ENCODE measurements at places on chromosomes 3 and 15.

GRCh38 chr15:68789091-68789490 lies 31.6 kb downstream of the ANP32A start:
- no peak for DNase-seq

- no peak for DNase-seq
Observed at GRCh38 chr15:74869726-74870407, 3.3 kb downstream of the SCAMP2 start.

GRCh38 chr15:79923079-79923514 lies 26.3 kb upstream of the MTHFS start:
- DNase-seq: peak; percentile 20

DNA sequence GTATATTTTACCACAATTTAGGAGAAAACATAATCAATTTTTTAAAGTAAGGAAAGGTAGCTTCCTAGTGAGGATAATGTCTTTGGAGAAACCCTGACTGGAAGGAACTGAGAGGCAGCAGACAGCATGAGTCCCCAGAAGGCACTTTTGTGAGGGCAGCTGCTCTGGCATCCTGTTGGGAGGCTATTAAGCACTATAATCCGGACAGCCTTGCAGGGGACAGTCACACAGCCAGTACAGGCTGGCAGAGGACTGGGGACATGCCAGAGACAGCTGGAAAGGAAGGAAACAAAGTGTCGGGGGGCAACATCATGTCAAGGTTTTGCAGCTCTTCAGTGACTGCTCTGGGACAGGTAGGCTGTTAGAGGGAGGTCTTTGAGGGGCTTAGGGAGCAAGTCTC lies 15.7 kb downstream of the ACAN start:
- DNase-seq: no peak

DNA sequence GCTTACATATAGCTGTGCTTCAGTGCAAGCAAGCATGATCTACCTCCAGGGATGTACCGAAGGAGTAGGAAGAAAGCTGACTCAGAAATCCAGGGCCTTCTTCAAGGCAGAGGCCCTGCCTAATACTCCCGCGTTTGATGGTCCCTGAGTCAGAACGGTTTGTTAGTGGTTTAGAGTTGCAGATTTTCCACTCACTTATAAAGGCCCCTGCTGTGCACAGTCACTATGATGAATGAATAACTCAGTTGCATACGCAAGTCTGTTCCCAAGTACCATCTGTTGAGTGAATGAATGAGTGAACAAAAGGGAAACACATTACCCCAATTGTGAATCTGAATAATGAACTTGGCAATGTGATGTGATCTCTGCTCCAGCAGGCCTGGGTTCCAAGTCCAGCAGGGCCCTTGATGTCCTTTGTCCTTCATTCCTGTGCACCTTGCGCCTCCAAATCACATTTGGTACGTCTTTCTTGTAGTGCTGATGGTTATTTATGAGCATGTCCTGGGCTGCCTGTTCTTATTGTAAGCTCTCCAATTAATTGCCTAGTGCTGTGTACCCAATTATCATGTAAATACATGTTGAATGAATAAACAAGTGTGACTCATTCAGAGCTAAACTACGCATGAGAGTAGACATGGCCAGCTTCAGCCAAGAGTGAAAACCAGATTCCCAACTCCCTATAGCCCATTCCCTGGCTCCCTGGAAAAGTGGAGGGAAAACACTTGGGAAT lies 85.3 kb upstream of the LIMD1 start:
- peak; percentile 91 for DNase-seq

DNA sequence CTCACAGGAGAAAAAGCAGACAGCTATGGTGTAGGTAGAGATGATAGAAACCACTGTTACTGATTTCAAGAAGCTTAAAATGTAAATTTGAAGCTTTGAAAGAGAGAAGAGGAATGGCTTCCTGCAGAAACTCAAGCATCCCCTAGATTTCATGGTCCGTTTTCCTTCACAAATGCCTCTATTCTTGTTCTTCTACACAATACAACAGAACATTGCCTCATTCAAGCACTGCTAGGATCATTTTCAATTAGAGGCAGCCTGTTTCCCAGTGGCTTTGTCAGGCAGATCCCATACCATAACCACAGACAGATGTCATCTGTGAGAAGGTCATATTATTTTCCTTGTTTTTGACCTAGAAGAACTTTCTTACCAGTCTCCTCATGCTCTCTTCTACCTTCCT lies 77.9 kb upstream of the SPRED1 start:
- DNase-seq: no peak

DNA sequence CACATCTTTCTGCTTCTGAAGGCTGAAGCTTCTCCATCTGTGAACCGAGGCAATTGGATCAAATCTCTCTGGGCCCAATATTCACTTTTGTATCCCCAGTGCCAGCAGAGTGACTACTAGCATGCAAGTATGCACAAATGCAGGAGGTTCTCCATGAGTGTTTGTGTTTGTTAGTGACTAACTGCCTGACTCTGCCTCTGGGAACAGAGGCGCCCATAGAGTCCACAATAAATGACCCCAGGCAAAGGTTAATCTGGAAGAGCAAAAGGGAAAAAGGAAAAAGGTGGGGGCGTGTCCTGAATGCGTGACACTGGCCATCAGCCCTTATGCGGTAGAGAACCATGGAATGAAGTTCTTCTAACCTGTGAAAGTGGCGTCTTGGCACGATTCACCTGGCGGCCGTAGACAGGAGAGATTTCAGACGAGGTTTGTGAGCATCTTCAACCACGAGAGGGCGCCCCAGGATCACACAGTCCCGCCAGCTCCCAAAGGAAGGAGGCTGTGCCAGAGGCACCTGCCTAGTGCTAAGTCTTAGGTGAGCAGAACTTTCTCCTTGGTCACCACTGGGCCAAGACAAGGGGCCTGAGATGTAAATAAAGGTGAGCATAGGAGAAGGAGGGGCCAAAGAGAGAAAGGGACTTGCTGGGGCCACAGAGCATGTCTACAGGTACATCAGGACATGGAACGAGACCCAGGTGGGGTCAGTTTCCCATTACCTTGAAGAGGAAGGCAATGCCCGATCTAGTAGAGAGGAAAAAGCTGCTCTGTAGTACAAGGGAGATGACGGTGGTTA lies 44.2 kb downstream of the RBPMS2 start:
- DNase-seq: peak; percentile 74

- no peak for DNase-seq
Observed at GRCh38 chr3:2036076-2036475, 62.6 kb upstream of the CNTN4 start.

- no peak for DNase-seq
Observed at GRCh38 chr15:93066224-93066681, 22.8 kb downstream of the RGMA start.

DNA sequence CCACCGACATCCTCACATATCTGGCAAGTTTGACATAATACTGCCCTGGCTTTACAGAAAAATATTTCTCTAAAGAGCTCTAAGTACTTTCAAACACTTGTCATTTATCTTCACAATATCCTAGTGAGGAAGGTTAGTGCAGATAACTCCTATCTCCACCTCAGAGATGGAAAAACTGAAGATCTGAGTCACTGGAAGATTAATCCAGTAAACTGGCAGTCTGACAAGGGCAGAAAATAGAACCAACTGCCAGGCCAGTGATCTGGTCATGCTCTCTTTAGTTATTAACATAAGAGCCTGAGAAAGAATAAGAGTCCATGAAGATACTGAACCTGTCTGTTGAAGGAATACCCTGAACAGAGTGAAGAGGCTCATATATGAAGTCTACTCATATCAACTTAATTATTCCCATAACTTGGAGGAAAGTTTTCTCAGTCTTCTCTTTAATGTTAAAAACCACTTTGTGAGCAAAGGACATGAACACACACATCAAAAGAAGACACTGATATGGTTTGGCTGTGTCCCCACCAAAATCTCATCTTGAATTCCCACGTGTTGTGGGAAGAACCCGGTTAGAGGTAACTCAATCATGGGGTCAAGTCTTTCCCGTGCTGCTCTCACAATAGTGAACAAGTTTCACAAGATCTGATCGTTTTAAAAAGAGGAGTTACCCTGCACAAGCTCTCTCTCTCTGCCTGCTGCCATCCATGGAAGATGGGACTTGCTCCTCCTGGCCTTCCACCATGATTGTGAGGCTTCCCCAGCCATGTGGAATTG lies 61.4 kb downstream of the GOLIM4 start:
- DNase-seq: peak; percentile 90

- no peak for DNase-seq
Observed at GRCh38 chr3:117746066-117746465, 1036.5 kb downstream of the TUSC7 start.

GRCh38 chr15:74212494-74212893 lies 9.9 kb upstream of the STRA6 start:
- no peak for DNase-seq

DNA sequence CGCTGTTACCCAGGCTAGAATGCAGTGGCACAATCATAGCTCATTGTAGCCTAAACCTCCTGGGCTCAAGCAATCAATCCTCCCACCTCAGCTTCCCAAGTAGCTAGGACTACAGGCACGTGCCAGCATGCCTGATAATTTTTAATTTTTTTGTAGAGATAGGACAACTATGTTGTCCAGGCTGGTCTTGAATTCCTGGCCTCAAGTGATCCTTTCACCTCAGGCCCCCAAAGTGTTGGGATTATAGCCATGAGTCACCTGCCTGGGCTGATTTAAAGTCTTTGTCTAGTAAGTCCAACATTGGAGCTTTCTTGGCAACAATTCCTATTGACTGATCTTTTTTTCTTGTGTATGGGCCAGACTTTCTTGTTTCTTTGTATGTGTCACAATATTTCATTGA lies 28.1 kb downstream of the SPINK8 start:
- peak; percentile 4 for DNase-seq

DNA sequence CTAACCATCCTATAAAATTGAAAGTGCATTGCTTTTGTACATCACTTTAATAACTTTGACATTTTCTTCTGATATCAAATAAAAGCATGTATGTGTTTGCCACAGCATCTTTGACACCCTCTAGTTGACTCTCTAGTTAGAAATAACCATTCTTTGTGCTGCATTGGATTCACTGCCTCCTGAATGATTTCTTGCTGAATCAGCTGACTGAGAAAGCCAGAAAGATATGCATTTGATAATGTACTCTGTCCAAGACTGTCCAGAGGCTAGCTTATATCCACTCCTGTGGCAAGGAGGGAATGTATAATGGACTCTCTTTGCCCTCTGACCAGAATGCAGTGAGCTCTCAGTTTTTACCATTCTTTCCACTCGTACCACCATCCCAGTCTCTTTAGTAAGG lies 6.2 kb downstream of the RAB11A start:
- no peak for DNase-seq

DNA sequence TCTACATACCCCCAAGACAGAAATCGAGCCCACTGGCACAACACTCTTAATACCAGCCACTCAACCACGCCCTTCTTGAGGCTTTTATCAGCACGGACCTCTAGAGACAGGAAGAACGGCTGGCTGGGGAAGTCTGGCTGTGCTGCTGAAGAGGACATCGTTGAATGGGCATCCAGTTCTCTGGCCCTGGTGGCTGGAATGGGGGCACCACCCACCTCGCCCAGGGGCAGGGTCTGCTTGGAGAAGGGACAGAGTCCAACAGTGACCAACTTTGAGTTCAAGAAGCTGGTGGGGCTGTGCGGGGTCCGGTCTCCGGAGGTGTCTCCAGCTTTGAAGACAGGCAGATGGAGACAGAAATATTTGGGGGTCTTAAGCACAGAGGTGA lies 77.5 kb downstream of the ATP10A start:
- DNase-seq: no peak

GRCh38 chr15:41810651-41811431 lies 17.1 kb upstream of the JMJD7 start:
- no peak for DNase-seq

DNA sequence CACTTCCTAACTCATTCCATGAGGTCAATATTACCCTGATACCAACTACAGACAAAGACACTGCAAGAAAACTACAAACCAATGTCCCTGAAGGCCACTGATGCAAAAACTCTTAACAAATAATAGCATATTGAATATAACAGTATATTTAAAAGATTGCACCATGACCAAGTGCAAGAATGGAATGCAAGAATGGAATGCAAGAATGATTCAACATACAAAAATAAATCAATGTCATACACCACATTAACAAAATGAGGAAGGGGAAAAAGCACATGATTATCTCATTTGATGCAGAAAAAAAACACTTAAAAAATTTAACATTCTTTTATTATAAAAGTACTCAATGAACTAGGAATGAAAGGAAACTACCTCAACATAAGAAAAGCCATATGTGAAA lies 463.1 kb upstream of the NECTIN3 start:
- peak; percentile 18 for DNase-seq

- no peak for DNase-seq
Observed at GRCh38 chr15:80698676-80699075, 3.6 kb downstream of the ABHD17C start.

Measured in A172 (cell line).